ENCODE measurements at places on chromosomes 12 and 14.

DNA sequence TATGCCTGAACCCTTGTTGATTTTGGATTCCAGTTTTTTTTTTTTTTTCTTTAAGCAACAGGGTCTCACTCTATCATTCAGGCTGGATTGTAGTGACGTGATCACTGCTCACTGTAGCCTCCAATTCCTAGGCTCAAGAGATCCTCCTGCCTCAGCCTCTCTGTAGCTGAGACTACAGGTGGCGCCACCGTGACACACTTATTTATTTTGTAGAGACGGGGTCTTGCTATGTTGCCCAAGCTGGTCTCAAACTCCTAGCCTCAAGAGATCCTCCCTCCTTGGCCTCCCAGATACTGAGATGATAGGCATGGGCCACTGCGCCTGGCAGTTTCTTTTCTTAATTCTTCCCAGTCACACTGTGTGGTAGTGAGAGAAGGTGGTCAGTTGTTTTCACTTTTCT lies 25.2 kb downstream of the ACADS start:
- no peak for DNase-seq

GRCh38 chr14:46381674-46382073 lies 269.9 kb downstream of the RPL10L start:
- no peak for DNase-seq

DNA sequence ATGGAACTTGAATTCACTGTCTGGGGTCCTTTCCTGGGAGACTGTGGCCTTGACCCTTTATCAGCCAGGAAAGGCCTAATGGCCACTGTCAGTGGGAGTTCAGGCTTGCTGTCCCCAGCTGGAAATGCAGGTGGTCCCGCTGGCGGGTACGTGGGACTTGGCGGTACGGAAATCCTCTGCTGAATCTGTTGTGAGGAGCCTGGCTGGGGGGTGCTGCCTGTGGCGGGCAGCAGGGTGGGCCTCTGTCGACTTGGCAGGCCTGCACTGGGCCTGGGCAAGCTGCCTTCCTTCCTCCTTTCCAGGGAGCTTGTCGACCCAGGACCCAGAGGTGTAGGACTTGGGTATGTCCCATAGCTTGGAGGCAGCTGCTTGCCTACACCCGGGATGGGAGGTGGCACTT lies 26.3 kb downstream of the ZFYVE21 start:
- DNase-seq = no peak

DNA sequence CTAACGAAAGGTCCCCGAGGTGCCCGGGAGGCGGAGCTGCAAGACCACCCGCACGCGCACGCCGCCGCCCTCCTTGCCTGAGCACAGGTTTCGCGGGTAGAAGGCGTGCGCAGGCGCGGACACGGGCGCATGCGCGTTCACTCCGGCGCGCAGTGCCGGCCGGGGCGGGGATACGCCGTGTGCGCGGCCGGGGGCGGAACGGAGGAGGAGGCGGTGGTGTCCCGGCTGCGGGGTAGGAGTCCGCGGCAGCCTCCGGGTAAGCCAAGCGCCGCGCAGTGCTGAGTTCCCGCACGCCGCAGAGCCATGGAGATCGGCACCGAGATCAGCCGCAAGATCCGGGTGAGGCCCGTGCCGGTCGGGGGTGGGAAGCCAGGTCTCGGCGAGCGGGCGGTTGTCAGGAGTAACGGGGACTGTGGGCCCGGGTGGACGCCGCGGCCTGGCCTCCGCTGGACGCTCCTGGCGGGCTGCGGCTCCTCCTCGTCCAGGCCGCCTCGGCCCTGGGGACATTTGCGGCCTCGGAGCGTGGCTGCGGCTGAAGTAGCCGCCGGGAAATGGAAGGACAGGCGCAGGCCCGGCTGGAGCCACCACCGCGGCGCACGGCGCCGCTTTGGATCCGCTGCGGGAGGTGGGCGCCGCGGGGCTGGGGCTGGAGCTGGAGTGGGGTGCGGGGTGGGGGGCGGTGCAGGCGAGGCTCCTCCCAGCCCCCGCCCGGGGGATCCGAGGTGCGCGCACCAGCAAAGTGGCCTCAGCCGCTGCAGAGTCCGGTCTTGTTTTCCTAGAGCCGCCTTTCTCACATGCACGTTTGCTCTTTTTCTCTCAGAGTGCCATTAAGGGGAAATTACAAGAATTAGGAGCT lies at the start of gene ZC3H14:
ZC3H14 (plus strand) TSS at position 207 of the 856 bp plus-strand sequence; CDS start at position 304, 97 bp downstream.
- DNase-seq = peak; percentile 91

DNA sequence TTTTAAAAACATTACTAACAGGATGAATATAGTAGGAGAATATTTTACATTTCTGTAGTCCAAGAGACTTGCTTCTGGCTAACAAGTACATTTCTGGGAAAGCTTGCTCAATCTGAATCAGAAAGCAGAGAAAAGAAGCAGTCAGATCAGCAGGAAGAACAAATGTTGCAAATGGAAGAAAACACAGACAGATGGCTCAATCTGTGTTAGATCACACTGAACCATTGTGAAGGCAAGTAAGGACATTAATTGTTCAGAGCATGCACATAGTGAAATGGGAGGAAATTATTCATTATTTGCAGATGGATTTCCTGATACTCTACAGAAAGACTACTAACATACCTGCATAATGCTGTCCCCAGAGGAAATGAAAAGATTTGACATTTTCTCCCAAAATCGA lies 65.2 kb upstream of the CNOT2 start:
- DNase-seq = no peak

Data from endothelial cell (in vitro differentiated cells).